ENCODE measurements at places on chromosomes 2 and 18. TPM values are rescaled to one million over a fixed set of nuclear protein-coding genes. Genes with fewer than 3 reads are reported as not detected.

GREB1L gene
- total RNA-seq = 0.30 TPM

CYP1B1 gene
- 86.6 TPM for total RNA-seq

SP9 gene
- not detected for total RNA-seq

DAPL1 gene
- total RNA-seq = not detected

PLA2R1 gene
- total RNA-seq = 1.5 TPM
